ENCODE measurements at places on chromosomes 16 and 17.

DNA sequence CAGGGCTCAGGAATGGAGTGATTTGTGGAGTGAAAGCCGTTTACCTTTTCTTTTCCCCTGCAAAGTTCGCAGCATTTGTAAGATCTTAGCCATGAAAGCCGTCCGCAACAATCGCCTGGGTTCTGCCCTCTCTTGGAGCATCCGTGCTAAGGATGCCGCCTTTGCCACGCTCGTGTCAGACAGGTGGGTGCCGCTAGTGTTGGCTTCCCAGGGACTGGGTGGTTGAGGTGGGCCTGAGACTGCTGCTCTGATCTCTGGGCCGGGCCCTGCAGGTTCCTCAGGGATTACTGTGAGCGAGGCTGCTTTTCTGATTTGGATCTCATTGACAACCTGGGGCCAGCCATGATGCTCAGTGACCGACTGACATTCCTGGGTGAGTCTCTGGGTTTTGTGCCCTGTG, 27.3 kb downstream of the NUP85 start:
- no peak for DNase-seq

DNA sequence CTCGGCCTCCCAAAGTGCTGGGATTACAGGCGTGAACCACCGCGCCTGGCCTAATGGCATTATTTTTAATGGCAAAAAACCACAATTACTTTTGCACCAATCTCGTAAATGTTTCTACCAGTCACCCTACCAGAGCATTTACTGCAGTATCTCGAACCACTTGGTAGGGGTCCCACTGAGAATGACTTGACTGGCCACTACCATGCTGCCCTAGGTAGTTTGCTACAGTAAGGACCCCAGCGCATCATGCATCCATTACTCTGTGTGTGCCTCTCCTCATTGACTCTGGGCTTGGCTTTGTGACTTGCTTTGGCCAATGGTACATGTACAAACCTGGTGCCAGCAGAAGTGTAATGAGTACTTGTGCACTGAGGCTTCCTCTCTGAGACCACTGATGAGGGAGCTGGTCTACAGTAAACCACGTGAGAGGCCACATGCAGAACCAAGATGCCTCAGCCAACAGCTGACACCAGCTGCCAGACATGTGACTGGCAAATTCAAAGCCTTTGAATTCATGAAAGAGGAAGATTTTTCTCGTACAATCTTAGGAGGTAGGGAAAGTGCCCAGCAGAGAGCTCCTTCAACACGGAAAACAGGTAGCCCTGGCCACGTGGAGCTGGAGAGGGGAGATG, 421.7 kb upstream of the C16orf82 start:
- DNase-seq = no peak

GRCh38 chr17:15260376-15261257, 4.5 kb downstream of the PMP22 start:
- peak; percentile 92 for DNase-seq

DNA sequence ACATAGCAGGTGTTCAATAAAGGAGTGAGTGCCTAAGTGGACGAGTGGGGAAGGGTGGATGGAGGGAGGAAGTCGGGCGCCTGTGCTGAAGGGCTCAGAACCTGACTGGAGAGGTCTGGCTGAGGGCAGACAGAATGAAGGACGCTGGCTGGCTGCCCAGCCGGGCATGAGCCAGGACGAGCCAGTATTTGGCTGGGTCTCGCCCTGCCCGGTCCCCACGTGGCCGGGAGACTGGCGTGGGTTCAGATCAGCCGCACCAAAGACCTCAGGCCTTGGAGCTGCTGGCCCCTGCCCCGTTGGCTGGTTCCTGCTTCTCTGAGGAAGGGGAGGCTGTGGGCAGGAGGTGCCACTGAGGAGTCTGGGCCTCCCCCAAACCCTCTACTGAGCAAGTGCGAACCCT, 79.8 kb downstream of the ENGASE start:
- no peak for DNase-seq

DNA sequence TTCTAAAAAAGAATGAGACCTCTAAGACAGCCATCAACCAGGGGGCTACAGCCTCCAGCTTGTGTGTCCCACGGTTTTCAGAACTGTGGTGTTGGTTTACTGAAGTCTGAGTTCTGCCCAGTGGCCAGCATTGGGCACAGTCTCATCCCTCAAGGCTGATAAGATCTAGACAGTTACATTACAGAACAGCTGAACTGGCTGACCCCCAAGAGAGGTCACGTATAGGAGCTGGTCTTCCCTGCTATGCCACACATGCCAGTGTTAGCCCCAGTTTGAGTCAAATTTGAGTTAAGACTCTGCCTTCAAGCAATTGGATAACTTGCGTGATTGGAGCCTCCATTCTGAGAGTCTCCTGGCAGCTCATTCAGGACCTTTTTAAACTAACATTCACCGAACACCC, 14.8 kb upstream of the NUP93 start:
- no peak for DNase-seq

GRCh38 chr17:76154936-76155845, 14.1 kb upstream of the FOXJ1 start:
- no peak for DNase-seq

GRCh38 chr17:72467841-72468653, 347.2 kb downstream of the SOX9 start:
- DNase-seq = no peak

DNA sequence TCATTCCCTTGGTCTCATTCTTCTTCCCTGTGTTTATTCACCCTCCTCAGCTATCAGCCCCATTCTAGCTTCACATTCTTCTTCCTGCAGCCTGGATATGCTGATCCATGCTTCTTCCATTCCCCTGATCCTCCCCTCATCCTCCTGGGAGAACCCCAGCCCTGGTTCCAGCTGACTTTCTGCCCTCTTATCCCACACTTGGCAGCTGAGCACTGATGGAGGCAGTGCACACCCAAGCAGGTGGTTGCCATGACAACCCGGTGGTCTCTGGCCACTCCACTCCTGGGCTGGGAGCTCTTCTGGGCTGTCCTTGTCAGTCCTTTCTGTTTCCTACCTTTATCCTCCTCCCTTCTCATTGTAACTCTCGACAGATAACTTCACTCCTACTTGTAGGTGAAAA, 16.7 kb upstream of the TUBG2 start:
- DNase-seq = no peak

DNA sequence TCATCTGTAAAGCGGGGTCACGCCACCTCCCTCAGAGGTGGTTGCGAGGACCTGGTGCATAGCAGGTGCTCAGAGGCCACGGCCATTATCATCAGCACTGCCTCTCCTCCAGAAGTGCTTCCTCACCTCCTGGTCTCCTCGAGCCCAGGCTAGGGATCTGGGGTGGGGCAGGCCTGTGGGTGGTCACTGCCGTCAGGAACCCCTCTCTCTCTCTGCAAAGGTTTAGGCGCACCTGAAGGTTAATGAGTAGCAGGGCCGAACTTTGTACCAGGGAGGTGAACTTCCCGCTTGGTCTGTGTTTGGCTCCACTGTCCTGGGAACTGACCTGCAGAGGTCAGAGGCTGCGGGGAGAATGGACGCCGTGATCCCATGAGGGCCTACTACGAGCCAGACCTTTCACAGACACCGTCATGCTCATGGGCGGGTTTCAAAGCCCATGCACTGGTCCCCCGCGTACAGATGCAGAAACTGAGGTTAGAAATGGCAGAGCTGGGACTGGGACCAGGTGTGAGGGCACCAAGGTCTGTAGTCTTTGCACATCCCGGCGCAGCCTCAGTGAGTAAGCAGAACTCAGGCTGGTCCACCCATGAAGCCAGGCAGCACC, 13.8 kb downstream of the JUP start:
- no peak for DNase-seq

- no peak for DNase-seq
Measured at GRCh38 chr17:51643702-51644490, 383.6 kb downstream of the UTP18 start.

GRCh38 chr16:68508013-68508412, 31.1 kb upstream of the ZFP90 start:
- DNase-seq = no peak

DNA sequence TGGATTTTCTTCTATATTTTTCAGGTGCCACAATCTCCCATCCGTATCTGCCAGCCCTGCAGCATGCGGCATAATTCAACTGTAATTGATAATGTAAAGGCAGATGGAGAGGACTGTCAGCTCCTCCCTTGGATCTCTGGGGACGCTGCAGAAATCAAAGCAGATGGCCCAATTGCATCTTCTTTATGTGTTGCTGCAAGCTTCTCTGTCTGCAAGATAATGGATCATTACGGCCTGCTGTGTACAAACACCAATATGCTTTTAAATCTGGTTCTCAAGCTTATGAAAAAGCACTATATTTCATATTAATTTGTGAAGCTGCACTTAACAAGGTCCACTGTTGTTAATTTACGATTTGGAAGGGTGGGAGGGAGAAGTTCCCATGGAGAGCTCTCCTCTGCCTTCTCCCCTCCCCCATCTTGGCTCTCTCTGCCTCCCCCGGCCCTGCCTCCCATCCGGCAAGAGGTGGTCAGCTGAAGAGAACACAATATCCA, 607.5 kb downstream of the TOX3 start:
- DNase-seq = no peak

DNA sequence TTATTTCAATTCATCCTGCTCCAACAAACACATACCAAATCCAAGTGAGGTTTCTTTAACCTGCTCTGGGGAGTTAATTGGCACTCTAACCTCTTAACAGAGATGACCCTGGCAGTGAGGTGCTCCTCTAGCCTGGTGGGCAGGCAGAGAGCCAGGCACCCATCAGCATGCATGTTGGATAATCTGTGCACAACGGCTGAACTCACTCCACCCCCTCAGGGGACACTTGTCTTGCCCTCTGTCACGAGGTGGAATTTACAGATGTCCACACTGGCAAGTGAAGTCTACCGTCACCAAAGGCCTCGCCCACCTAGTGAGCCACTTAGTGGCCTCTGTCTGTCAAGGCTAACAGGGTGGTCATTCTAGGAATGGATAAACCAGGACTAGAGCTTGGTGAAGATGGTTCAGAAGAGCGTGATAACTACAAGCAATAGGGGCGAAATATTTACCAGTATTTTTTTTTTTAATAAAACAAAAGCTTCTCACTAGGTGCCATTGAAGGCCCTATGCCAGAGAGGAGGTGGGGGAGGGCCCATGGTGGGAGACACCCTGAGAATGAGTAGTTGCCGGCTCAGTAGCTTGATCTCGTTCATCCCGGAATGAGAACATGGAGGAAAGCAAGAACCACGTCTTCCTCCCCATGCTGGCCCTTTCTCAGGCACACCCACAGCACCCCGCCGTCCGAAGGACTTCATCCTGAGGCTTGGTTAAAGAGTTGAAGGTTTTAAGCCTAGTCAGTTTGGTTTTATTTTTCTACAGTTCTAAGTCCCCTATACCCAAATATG, 25.2 kb downstream of the PLD6 start:
- no peak for DNase-seq

- DNase-seq = no peak
Measured at GRCh38 chr16:9476744-9477143, 385.3 kb downstream of the HAPSTR1 start.

DNA sequence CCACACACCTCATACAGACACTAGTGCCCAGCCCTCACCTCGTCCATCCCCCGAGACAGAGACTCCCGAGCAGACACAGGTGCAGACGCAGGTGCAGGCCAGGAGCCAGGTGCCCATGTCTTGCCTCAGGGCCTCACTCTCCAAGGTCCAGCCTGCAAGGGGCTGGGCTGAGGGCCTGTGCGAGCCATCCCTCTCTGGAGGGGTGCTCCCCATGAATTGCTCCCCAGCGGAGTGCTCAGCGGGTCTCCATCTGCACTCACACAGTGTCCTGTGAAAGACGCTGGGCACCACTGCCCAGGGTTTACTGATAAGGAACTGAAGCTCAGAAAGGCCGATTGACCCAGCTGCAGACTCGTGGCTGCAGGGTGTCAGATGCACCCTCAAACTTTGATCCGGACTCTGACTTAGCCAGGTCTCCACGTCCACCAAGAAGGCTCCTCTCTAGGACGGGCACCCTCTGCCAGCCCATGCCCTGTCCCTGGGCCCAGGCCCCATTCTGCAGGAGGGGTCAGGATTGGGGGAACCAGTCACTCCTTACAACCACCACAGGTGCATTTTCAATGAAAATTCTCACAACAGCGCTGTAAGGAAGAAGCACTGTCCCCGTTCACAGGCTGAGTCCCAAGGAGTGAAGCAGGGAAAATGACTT, 16.9 kb downstream of the POLR3K start:
- DNase-seq = no peak

GRCh38 chr16:82855471-82855870, 228.7 kb downstream of the CDH13 start:
- no peak for DNase-seq

GRCh38 chr16:18983565-18984434, at the start of gene TMC7:
Gene TMC7, plus strand, starts transcription at chr16:18983934. Its CDS starts 130 bp downstream, at chr16:18984064.
- DNase-seq = peak; percentile 91

DNA sequence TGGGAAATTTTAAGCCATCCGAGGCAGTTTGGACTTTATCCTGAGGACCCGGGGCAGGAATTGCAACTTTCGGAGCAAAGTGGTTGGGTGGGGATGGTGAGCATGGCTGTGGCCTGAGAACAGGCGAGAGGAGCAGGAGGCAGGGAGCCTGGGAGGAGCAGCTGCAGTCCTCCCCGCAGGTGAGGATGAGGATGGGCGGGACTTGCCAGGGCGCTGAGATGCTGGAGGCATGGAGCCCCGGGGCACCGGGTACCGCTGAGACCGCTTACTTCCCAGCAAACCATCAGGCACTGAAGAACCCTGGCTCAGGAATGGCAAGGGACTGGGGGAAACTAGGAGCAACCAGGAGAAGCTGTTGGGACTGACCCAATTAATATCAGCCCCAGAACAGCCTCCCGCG, 210.8 kb downstream of the GSG1L start:
- DNase-seq = no peak

DNA sequence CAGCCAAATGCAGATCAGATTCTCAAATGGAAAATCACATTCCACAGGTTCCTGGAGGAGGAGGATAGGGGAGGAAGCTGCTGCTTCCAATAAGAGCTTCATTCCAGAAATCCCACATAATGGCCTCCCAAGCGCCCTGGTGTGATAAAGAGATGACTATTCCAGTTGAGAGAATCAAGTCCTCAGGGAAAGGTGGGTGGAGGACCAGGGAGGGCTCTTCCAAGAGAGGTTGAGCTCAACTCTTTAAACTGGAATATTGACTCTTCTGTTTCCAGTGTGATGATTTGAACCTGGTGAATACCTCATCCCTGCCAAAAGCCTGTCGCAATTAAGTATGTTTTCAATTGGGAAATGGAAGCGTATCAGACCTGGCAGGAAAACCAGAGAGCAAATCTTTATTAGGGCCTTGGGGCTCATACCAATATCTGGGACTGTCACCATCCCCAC, 81.4 kb upstream of the DYNLRB2 start:
- no peak for DNase-seq

GRCh38 chr16:81558444-81559175, 114.0 kb downstream of the CMIP start:
- no peak for DNase-seq

DNA sequence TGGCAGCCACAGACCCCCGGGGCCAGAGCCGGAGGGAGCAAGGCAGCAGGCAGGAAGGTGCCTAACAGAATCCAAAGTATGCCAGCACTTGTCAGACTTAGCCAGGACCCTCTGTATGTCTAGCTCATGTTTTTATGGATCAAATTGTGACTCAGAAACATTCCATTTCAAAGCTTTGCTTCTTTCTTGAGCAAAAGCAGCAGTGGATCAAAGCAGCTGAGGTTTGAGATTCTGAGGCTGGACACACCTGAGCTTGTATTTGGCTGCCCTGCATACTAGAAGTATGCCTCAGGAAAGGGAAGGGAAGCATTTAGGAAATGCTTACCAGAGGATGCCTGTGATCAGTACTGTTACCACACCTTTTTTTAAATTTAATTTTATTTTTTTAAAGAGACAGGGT, 5.7 kb upstream of the MYO1C start:
- DNase-seq = no peak

GRCh38 chr17:76091526-76092286, 11.9 kb downstream of the EXOC7 start:
- DNase-seq = no peak

- no peak for DNase-seq
Measured at GRCh38 chr17:79066963-79067362, 7.7 kb upstream of the ENGASE start.
